GM18507 (cell line): ENCODE measurements at places on chromosomes 4 and X.

DNA sequence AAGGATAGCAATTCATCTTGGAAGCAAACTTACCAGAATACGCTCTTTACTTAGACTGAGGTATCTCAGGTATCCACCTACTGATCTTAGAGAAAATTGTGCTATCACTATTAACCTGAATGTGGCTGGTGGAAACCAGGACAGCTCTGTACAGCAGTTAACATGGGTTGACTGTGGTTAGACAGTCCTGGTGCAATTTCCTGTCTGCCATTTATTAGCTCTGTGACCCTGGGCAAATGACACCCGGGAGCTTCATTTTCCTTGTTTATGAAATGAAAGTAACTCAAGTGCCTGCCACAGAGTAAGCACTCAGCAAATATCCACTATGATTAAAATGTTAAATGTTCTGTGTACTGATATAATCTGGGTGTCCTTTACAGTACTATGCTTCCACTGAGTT, 60.0 kb downstream of the SMC1A start:
- no peak for DNase-seq

GRCh38 chrX:112654871-112655270, 24.9 kb downstream of the LHFPL1 start:
- DNase-seq = no peak

GRCh38 chr4:129043523-129043922, 49.8 kb downstream of the SCLT1 start:
- DNase-seq = no peak

DNA sequence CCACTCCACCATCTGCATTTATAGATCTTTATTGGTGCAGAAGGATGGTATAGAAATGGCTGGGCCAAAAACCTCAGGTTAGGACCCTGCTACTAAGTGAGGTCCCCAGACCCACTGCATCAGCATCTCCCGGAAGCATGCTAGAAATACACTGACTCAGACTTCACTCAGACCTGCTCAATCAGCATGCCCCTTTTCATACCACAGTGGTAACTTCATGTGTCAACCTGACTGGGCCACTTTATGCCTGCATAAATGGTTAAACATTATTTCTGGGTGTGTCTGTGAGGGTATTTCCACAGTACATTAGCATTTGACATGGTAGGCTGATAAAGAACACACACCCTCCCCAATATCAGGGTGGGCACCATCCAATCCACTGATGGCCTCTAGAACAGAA, 118.6 kb upstream of the VCX3B start:
- no peak for DNase-seq

DNA sequence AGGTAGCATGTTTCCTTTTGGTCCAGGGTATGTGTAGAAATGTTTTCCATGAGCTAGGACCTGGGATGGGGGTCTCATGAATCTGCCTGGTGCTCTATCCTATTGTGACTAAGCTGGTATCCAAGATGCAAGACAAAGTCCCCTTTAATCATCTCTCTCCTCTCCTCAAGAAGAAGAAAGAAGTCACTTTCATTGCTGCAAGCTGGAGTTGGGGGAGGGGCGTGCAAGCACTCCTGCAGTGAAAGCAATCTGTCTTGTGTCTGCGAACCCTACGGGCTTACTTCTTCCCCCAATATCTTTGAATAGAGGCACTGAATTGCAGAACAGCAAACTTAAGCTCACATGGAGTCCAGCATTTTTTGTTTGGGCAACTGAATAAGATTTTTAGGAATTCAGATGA, 27.2 kb upstream of the GRPR start:
- DNase-seq = no peak

GRCh38 chr4:24476282-24476681, 108.1 kb downstream of the DHX15 start:
- no peak for DNase-seq

- no peak for DNase-seq
Measured at GRCh38 chr4:8552581-8553205, 27.5 kb upstream of the GPR78 start.

DNA sequence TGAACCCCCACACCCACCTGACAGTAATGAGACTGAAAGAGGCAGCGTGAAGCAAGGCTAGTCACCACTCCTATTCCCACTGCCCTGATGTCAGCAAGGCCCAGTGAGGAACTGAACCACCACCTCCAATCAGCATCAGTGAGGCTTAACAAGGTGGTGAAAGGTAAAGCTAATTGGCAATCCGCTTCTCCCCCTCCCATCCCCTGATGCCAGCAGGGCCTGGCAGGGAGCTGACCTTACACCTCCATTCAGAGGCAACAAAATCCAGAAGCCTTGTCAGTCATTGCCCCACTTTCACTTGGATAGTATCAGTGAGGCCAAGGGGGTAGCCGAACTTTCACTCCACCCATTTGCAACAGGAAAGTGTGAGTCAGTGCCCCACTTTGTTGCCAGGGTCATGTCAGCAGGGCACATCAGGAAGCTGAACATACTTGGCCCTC, 60.8 kb downstream of the AWAT2 start:
- no peak for DNase-seq

DNA sequence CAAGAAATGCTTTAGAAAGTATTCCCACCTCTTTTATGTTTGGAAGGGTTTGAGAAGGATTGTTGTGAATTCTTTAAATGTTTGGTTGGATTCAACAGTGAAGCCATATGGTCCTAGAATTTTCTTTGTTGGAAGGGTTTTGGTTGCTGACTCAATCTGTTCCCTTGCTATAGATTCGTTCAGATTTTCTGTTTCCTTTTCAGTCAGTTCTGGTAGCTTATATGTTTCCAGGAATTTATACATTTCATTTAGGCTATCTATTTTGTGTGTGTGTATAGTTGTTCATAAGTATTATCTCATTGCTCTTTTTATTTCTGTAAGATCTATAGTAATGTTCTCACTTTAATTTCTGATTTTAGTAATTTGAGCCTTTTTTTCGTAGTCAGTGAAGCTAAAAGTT, 114.4 kb downstream of the MSN start:
- no peak for DNase-seq

GRCh38 chrX:77446908-77447652, at the start of gene FGF16:
TSS of gene FGF16 (plus strand) at chrX:77447389. CDS start at chrX:77447675, 286 bp downstream.
- no peak for DNase-seq

DNA sequence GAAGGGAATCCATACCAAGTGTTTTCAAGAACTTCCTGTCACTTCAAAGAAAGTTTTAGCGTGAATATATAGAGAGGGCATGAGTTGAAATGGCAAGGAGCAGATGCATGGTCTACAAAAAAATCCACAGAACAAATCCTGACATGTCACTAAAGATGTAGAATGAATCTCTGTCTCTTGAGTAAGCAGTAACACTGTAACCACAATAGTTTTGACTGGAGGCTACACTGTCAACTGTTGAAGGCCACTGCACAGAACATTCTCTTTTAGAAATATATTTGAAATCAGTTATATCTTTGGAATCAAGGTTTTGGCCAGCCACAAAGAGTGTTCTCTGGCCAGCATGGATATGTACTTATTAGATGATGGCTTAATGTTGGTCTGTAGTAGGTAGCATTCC, 83.8 kb downstream of the VCX3B start:
- no peak for DNase-seq

- DNase-seq = no peak
Measured at GRCh38 chr4:70703619-70704214, 15.4 kb downstream of the UTP3 start.

DNA sequence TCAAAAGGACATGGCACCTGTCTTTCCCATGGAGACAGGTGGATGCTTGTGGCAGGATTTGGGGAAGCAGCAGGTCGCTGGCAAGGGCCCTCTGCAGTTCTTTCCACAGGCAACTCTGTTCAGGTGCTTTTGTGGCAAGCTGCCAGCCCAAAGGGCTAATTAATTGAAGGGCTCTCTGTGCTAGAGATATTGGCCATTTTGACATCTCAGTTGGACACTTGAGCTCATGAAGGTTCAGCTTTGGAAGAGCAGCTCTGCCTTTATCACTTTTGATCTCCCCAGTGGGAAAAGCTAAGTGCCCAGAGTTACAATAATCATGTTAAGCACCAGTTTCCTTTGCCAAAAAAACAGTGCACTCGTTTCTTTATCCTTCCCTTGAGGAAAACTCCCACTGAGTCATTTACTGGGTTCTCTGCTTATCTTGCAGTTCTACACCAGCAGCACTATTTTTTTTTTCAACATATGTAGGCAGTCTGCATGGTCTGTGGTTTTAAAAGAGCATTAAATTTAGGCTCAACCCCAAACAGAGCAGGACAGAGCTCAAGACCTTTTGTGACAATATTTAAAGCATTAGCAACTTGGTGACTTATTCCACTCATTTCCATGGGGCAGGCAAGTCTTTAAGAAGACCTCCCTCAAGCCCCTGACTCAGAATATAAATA, 336.4 kb upstream of the RASGEF1B start:
- DNase-seq = no peak

- no peak for DNase-seq
Measured at GRCh38 chr4:30792601-30793000, 72.4 kb downstream of the PCDH7 start.

GRCh38 chr4:17657849-17658248, 43.4 kb downstream of the MED28 start:
- no peak for DNase-seq

DNA sequence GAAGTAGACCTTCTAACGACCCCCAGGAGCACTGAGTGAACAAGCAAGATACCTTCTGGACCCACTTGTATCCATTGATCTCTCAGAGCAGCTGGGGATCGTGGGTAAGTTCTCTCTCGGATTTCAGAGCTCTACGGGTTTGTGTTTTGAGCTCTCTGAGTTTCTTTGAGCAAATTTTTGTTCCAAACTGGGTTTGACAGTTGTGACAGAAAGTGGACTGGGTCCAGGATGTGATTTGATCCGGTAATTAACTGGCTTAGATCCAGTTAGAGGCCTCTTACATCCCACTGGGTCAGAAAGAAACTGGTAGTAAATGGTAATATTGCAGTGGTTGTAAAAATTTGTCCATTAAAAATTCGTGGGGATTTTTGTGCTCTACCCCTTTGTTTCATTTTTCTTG, 459.2 kb downstream of the INPP4B start:
- DNase-seq = no peak

- no peak for DNase-seq
Measured at GRCh38 chr4:8294775-8295174, 25.2 kb downstream of the HTRA3 start.

GRCh38 chr4:13777341-13777740, 149.8 kb upstream of the BOD1L1 start:
- no peak for DNase-seq

- DNase-seq = no peak
Measured at GRCh38 chr4:561426-561825, 14.7 kb downstream of the TMEM271 start.
